ENCODE measurements at places on chromosomes 1 and 21.

GRCh38 chr1:115809076-115809475 lies 31.9 kb downstream of the NHLH2 start:
- H3K27me3 ChIP-seq = peaks cover 7% of the 10 kb centered on the region
- H3K36me3 ChIP-seq = no peaks in the 10 kb centered on the region
- DNase-seq = no peak
- no peak overlapping the region for H3K4me3 ChIP-seq

- H3K4me3 ChIP-seq = no peak overlapping the region
- no peak overlapping the region for H3K27ac ChIP-seq
- DNase-seq = no peak
- H3K4me1 ChIP-seq = peaks cover 15% of the 10 kb centered on the region
Observed at GRCh38 chr1:181119093-181119989, 30.8 kb downstream of the IER5 start.

DNA sequence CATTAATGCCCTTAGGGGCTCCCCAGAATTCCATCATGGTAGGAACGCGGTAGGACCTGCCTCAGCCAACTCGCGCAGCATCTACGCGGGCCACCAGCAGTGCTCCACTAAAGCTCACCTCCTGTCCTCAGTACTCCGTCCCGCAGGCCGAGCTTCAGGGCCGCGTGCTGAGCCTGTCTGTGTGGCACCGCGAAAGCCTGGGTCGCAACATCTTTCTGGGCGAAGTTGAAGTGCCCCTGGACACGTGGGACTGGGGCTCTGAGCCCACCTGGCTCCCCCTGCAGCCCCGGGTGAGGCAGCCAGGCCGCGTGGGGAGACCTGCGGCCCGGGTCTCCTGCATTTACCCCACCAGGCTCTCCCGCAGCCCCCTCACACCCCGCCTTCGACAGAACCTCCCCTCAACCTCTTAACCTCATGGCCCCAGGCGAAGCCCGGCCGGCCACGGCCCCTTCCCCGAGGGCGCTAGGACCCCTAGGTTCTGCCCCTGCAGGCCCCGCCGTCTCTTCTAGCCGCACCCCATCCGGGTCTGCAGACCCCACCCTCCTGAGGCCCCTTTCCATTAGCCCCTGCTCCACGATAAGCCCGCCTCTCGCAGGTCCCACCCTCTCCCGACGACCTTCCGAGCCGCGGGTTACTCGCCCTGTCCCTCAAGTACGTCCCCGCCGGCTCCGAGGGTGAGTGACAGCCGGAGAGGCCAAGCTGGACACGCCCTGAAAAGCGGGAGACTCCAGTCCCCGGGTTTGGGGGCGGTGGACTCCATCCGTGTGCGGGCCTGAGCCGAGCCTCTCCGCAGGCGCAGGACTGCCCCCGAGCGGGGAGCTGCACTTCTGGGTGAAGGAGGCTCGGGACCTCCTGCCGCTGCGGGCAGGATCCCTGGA lies 9.1 kb downstream of the SYTL1 start:
- H3K27ac ChIP-seq = no peak overlapping the region
- no peak overlapping the region for H3K4me3 ChIP-seq
- no peaks in the 10 kb centered on the region for H3K27me3 ChIP-seq
- H3K4me1 ChIP-seq = peaks cover 16% of the 10 kb centered on the region

DNA sequence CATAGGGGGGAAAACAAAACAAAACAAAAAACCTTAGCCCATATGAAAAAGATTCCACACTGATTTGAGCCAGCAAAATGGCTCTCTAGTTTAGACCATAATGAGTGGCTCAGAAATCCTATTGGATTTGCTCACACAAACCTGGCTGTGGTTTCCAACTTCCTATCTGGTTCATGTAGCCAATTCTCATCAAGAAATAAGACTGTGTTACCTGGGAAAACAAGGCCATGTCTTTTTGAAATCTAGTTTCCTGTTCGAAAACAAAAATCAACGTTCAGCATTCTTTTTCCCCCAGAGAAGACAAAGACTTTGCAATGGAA lies 69.2 kb downstream of the TBX15 start:
- no peaks in the 10 kb centered on the region for H3K36me3 ChIP-seq
- H3K4me1 ChIP-seq = no peaks in the 10 kb centered on the region
- H3K27me3 ChIP-seq = no peaks in the 10 kb centered on the region
- no peak overlapping the region for H3K27ac ChIP-seq
- H3K4me3 ChIP-seq = no peak overlapping the region
- DNase-seq = no peak

- peaks cover 20% of the 10 kb centered on the region for H3K27me3 ChIP-seq
- DNase-seq = no peak
- no peaks in the 10 kb centered on the region for H3K36me3 ChIP-seq
- H3K27ac ChIP-seq = no peak overlapping the region
Observed at GRCh38 chr21:41548781-41549180, 40.8 kb upstream of the TMPRSS2 start.

DNA sequence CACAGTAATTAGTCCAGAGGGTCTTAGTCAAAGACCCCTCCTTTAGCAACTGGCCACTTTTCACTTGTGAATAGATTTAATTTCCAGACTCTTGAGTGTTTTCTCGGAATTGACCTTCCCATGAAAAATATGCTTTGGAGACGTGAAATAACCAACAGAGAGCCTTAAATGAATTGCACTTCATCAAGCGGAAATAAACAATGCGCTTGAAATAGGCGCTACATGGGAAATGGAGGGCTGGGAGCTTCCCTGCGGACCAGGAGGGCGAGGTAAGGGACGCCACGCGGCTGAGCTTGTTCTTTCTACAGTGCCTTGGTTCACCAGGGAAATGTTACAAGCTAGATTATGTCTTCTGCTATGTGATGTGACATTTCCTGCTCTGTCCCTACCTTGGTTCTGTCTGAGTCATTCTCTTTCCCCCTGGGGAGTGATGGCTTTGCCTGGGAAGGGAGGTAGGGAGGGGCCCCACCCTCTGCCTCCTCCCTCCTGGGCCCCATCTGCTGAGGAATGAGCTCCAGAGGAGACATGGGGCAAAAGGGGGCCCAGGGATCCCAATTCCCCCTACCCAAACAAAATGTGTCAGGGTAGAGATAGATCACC lies 619.3 kb downstream of the PTPRU start:
- H3K4me1 ChIP-seq = no peaks in the 10 kb centered on the region
- H3K36me3 ChIP-seq = no peaks in the 10 kb centered on the region
- H3K27me3 ChIP-seq = no peaks in the 10 kb centered on the region
- H3K4me3 ChIP-seq = no peak overlapping the region

DNA sequence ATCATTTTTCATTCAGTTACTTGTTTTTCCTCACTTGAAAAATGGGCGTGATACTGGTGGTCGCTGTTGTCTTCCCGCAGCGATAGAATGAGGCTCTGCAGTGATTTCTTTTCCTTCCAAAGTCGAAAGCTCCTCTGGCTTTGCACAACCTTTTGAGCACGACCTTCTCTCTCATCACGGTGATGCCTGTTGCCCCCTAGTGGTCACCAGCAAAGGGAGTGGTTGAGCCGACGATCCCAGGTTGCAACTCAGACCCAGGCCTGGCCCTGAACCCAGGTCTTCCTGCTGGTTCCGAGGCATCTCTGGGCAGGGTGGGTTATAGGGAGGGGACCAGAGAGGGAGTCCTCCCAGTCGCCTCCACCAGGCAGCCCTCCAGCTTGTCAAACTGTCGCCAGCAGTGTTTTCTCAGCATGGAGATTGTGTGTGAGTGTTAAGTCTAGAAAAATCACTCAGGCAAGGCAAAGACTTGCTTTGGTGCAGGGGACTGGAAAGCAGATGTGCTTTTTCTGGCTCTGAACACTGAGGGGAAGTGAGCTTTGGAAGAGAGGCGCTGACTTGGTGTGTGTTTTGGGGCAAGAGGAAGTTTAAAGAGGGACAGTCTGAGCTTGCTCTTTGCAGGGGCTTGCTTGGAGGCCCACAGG lies 285.3 kb downstream of the CAMTA1 start:
- H3K27ac ChIP-seq = no peak overlapping the region
- peak; percentile 30 for DNase-seq
- H3K36me3 ChIP-seq = no peaks in the 10 kb centered on the region
- H3K4me3 ChIP-seq = no peak overlapping the region
- no peaks in the 10 kb centered on the region for H3K27me3 ChIP-seq

GRCh38 chr1:50970931-50971582 lies 1.0 kb downstream of the CDKN2C start:
- peaks cover 24% of the 10 kb centered on the region for H3K27me3 ChIP-seq
- H3K4me1 ChIP-seq = peaks cover 29% of the 10 kb centered on the region
- H3K4me3 ChIP-seq = peak overlapping the region; percentile 93

DNA sequence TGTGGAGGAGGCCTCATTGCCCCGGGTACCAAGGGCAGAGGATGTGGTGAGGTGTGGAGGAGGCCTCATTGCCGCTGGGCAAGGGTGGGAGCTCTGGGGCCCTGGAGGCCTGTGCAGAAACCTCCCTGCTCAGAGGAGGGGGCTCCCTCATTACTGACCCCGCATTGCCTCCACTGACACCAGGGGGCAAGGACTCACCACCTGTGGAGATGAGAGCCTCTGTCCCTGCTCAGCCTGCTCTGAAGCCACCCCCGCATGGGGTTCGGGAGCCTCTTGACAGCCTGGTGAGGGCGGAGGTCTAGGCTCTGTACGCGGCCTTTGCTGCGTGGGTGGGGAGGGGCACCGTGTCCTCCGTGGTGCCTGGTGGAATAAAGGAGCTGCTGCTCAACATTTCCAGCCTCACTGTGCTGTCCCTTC lies 95.0 kb upstream of the COL6A1 start:
- no peak overlapping the region for H3K4me3 ChIP-seq
- H3K27me3 ChIP-seq = peaks cover 30% of the 10 kb centered on the region
- H3K27ac ChIP-seq = peak overlapping the region; percentile 71
- H3K36me3 ChIP-seq = peaks cover 9% of the 10 kb centered on the region
- DNase-seq = peak; percentile 15
- H3K4me1 ChIP-seq = peaks cover 55% of the 10 kb centered on the region

DNA sequence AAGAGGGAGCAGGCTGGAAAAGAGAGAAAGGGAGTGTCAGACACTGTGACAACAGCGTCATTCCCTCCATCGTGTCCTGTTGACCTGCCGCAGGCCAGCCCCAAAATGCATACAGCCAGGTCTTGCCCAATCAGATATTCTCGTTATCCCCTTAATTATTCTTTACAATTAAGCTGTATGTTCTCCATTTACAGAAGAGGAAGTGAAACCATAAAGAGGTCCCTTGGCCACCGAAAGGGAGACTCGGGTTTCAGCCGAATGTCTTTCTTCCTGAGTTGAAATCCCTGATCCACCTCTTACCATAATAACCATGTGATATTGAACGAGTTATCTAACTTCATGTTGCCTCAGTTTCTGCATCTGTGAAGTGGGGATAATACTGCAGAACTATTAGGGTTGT lies 70.5 kb downstream of the IGSF21 start:
- no peak overlapping the region for H3K4me3 ChIP-seq
- no peak overlapping the region for H3K27ac ChIP-seq
- H3K27me3 ChIP-seq = peaks cover 11% of the 10 kb centered on the region

GRCh38 chr1:201691716-201692554 lies 137.0 kb upstream of the IPO9 start:
- no peaks in the 10 kb centered on the region for H3K36me3 ChIP-seq
- no peaks in the 10 kb centered on the region for H3K4me1 ChIP-seq

DNA sequence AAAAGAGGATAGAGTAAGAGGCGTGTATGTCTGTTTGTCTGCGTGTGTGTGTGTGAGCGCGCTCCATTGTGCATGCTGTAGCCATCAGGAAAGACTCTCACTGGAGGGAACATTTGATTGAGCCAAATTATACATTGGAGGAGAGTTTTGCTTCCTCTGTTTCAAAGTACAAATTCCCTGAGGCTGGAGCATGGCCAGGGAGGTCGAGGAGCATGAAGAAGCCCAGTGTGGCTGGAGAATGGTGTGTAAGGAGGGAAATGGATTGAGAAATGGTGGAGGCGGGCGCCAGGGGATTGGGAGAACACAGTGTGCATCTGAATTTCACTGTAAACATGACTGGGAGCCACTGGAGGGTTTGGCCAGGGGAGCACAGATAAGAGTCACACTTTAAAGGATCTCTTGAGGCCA lies 22.1 kb upstream of the EFNA1 start:
- H3K27ac ChIP-seq = no peak overlapping the region
- peaks cover 14% of the 10 kb centered on the region for H3K27me3 ChIP-seq
- no peaks in the 10 kb centered on the region for H3K4me1 ChIP-seq
- H3K36me3 ChIP-seq = no peaks in the 10 kb centered on the region
- DNase-seq = no peak

DNA sequence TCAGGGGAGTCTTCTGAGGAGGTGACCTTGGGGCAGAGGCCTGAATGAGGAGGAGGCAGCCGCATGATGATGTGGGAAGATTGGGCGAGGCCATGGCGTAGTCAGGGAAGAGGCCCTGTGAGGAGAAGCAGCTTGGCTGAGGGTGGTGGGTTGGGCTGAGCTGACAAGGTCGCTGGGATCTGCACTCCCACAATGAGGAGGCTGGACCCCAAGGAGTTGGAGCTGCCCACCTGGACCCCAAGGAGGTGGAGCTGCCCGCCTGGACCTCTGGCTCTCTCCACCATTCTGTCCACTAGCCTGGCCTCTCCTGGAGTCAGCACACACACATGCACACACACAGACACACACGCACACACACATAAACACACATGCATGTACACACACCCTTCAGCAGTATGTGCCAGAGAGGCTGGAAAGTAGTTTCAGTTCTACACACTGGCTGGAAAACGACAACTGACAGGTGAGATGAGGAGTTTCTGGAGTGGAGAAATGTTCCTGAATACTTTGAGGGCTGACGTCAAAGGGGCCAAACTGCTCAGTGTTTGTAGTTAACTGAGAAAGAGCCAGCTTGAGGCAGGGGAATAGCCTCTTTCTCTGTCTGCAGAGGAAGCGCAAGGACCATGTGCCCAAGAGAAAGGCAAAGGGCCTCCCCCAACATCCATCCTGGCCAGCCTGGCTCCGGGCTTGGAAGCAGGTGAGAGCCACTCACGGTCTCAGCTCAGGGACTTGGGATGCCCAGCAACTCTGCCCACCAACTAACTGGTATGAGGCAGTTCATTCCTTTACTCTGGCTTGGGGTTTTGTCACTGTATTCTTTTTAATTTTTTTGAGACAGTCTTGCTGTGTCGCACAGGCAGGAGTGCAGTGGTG lies 7.1 kb downstream of the SMPDL3B start:
- DNase-seq = no peak
- no peak overlapping the region for H3K4me3 ChIP-seq
- H3K36me3 ChIP-seq = no peaks in the 10 kb centered on the region
- H3K27ac ChIP-seq = no peak overlapping the region
- H3K27me3 ChIP-seq = no peaks in the 10 kb centered on the region

GRCh38 chr1:212557739-212558692 lies 50.5 kb upstream of the ATF3 start:
- H3K27ac ChIP-seq = peak overlapping the region; percentile 22
- H3K4me3 ChIP-seq = peak overlapping the region; percentile 66
- DNase-seq = no peak
- H3K4me1 ChIP-seq = peaks cover 9% of the 10 kb centered on the region

DNA sequence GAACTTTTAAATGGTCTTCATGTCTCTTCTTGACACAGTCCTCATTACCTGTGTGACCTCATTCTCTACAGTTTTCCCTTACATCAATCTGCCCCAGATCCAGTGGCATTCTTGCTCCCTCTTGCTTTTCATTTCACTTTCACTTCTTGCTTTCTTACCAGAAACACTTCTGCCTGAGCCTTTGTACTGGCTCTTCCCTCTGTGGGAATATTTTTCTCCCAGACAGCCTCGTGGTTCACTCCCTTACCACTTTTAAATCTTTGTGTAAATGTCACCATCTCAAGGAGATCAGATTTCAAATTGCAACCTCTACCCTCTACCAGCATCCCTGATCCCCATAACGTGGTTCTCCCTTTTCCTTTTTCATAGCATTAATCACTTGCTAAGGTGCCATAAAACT lies 73.2 kb downstream of the DISC1 start:
- H3K27ac ChIP-seq = no peak overlapping the region
- no peaks in the 10 kb centered on the region for H3K27me3 ChIP-seq
- H3K4me3 ChIP-seq = no peak overlapping the region
- H3K36me3 ChIP-seq = no peaks in the 10 kb centered on the region
- no peak for DNase-seq

GRCh38 chr1:7558041-7558461 lies 213.0 kb upstream of the VAMP3 start:
- no peak for DNase-seq
- no peaks in the 10 kb centered on the region for H3K36me3 ChIP-seq

Data from activated T-helper 2 cell treated with anti-CD3 and anti-CD28 coated beads, Interferon-gamma antibody, Interleukin-2, Interleukin-4, amounts not matched to agents 10 μg/mL and 5 μg/mL and 100 μg/mL, durations not matched to agents 14 hours and 24 hours and 36 hours (primary cell).